CD4-positive, alpha-beta T cell treated with Interleukin-17A for 1 hour (primary cell): ENCODE measurements at places on chromosomes 5 and 9.
A peak's percentile ranks its signal among the peaks of the same experiment; 100 is the strongest.

GRCh38 chr5:121151534-121151933 lies 687.4 kb downstream of the PRR16 start:
- no peak for DNase-seq

DNA sequence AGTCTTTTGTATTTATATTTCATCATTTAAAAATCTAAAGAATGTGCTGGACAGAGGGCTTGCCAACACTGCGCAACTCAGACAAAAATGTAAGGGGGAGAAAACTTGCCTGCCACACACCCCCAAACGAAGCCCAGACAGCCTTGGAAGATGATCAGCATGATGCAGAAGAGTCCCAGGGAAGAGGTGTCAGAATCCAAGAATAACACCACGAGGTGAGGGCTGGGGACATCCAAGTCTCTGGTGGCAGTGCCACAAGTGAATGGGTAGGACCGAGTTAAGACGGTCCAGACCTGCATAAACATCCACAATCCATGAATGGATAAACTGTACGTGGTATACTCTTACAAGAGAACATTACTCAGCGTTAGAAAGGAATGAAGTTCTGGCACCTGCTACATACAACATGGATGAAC lies 10.4 kb downstream of the EPB41L4B start:
- no peak for DNase-seq

DNA sequence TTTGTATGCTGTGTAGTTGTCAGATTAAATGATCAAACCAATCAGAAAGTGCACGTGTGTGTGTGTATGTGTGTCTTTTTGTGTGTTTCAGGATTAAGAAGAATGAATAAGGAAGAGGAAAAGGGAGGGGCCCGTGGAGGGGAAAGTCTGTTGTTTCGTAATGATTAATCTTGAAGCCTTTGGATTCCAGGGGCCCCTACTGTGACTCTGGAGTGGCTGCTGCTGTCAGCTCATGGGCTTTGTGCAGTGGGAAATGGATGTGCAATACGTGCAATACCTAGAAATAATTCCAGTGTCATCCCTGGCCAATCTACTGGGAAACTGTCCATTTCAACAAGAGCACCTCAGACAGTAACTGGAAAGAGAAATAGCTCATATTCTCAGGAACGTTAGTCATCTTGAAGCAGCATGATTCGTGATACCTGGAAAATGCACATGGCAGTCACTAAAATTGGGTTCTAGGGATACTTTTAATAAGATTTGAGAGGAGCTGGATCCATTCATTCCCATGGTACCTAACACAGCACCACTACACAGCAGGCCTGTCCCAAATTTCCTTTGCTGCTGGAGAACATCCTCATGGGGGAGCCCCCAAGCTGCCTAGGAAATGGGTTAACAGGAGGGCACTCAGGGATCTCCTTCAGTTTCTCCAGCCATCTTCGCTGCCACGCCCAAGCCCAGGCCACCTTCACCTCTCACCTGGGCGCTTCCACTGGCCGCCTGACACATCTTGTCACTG lies 186.3 kb downstream of the NR3C1 start:
- DNase-seq: no peak

GRCh38 chr5:39194466-39195136 lies 24.8 kb downstream of the FYB1 start:
- DNase-seq: no peak

DNA sequence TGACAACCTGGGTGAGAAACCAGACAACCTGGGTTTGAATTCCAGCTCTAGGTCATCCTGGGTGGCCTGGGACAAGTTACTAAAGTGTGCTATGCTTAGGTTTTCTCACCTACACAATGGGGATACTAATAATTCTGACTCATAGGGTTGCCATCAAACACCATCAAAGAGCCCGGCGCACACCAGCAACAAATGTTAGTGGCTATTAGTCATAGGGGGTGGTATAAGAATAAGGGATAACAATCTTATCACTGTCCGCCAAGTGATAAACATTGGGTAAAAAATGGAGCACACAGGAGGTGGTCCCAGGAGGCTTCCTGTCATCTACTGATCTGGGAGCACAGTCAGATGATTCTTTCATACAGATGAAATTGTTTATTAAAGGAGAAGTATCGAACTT lies 61.4 kb upstream of the AFAP1L1 start:
- no peak for DNase-seq

DNA sequence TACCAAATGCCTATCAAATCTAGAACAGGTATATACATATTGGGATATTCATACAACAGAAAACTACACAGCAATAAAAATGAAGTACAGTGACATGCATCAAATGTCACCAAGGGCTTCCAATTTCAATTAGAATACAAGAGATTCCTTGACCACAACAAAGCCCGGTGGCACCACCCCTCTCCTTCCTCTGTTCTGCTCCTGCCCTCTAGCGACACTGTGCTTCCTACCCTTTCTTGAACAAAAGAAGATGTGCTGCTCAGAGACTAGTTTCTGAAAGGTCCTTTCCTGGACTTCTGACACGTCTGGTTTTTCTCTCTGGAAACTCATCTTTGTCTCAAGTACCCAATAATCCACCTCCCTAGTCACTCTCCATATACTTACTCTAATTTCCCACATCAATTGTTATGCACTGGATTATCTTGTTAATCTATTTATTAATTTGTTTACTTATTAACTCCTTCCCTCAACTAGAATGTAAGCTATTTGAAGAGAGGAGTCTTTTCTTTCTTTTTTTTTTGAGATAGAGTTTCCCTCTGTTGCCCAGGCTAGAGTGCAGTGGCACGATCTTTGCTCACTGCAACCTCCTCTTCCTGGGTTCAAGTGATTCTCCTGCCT lies 70.4 kb upstream of the CTSV start:
- DNase-seq: peak; percentile 15

DNA sequence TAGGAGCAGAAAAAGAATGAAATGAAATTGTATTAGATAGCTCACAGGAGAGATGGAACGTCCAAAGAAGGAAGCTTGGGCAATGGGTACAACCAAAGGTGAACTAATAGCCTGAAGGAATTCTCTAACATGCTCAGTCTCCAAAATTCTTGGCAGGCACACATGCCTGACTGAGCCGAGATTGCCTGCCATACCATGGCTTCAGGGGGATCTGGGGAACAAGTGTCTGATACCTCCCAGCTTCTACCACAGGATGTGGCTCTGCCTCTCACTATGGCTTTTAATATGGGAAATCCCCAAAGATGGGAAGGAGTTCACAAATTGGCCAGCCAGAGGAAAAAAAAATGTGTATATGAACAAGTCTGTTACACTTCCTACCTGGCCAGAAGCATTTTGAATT lies 3.6 kb upstream of the PALM2AKAP2 start:
- DNase-seq: no peak

DNA sequence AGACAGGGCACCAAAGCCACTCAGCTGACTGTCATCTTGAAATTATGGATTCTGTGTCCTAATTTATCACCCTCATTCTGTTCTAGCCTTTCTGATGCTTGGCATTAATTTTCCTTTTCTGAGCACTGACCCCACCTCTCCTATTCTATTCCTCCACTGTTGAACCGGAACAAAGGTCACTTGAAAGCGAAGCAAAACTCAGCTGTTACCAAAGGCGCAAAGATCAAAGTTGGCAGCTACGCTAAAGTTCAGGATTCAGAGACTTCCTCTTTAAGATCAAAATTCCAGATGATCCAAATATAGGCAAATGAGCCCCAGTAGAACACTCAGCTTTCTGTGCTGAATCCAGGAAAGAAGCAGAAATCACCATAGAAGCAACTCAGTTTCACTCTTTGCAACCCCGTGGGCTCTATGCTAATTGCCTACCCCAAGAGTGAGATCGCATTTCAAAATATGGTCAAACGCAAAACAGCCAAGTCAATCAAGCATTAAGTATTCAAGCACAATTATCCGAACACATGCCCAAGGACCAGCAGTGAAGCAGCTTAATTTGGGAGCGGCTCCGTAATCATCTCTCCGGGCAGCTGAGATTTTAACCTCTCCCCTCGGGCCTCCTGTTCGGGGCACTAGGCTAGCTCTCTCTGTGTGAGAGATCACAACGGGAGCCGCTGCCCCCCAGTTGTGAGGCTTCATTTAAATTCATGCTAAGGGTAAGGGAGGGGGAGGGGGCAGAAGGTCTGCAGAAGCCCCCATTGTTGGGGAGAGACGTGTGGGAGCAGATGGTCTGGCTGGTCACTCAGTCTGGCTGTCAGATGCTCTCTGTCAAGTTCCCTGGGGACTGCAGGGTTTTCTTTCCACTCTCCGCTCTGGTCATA lies 288.6 kb downstream of the ELAVL2 start:
- no peak for DNase-seq

- no peak for DNase-seq
Measured at GRCh38 chr9:125579030-125579932, 127.7 kb downstream of the MAPKAP1 start.

GRCh38 chr9:128771094-128771721 lies 519 bp downstream of the ZER1 start:
- no peak for DNase-seq

DNA sequence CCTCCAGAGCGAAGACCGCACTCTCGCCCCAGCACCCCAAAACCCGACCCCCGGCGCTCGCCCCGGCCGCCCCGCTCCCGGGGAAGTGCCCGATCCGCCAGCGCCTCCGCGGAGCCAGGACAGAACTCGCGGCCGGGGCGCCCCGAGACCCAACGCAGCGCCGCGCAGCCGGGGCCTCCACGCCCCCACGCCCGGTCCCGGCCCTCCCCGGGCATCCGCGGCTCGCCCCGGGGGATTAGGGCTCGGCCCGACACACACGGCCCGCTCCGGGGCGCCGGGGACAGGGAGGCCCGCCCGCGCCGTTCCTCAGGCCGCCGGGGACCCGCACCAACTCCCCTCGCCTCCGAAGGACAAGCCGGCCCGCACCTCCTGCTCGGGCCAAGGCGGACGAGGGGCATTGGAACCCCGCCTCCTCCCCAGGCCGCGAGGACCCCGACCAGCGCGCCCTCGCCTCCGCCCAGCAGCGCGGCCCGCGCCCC lies 544 bp downstream of the FNBP1 start:
- peak; percentile 36 for DNase-seq

DNA sequence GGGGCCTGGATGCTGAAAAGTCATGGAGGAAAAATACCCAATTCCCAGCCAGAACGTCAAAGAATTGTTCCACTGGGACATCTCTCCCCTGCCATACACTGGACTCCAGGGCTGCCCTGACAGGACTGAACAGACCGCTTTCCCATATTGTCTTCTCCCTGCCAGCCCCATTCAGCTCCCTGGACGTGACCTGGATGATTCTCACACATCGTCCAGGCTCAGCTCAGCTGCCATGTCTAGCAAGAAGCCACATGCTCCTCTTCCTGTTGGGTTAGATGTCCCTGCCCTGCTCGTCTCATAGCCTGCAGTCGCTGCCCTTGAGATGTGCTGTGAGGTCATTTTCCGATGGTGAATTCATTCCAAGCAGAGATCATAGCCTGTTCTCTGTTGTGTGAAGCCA lies 37.4 kb downstream of the FOXI1 start:
- no peak for DNase-seq

- DNase-seq: peak; percentile 71
Measured at GRCh38 chr9:101311758-101312420, 72.9 kb downstream of the BAAT start.
